ENCODE measurements at places on chromosomes 16 and 17.

- no peak for DNase-seq
These were observed 883 bp upstream of the TAF15 start for GRCh38 chr17:35808240-35808961.

- no peak for DNase-seq
These were observed 16.5 kb upstream of the WDR45B start for GRCh38 chr17:82664701-82665182.

DNA sequence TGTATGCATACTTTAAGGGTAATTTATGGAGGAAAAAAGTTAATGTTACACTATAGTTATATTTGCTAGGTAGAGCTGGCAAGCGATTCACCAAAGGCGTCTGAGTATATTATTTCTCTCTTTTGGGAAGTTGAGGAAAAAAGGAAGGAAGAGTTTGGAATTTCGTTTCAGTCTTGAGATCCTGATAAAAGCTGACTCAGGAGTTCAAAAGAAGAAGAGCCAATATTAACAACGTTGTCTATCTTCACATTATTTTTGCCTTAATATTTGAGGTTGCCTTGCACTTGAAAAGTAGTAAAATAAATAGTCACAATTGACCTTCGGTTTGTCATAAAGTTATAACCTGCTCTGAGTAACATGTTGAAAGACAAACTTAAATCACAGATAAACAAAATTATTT lies 888.6 kb downstream of the KCNJ2 start:
- DNase-seq: no peak

DNA sequence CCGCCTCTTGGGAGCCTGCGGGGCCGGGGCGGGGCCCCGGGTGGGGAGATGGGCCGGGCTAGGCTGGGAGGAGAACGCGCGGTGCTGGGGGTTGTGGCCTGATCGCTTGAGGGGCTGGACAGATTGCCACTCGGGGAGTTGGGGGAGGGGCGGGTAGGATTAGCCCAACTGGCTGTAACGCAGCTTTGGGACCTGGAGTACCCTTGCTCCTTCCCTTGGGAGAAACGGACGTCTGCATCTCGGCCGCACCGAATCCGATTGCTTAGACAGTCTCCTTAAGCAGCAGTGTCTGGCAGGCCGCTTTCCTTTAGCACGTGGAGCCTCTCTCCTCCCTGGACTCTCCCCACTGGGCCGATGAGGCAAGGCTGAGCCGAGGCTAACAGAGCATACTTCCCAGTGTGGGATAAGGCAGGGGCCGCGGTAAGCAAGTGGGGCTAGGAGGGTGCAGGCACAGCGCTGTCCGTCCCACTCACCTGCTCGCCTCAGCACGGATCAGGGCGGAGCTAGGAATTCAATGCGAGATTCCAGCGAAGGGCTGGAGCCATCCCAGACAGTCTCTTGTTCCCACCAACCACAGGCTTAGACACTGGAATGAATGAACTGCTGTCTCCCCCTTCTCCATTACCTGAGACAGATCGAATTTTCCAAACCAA lies 540 bp upstream of the ACLY start:
- peak; percentile 15 for DNase-seq

DNA sequence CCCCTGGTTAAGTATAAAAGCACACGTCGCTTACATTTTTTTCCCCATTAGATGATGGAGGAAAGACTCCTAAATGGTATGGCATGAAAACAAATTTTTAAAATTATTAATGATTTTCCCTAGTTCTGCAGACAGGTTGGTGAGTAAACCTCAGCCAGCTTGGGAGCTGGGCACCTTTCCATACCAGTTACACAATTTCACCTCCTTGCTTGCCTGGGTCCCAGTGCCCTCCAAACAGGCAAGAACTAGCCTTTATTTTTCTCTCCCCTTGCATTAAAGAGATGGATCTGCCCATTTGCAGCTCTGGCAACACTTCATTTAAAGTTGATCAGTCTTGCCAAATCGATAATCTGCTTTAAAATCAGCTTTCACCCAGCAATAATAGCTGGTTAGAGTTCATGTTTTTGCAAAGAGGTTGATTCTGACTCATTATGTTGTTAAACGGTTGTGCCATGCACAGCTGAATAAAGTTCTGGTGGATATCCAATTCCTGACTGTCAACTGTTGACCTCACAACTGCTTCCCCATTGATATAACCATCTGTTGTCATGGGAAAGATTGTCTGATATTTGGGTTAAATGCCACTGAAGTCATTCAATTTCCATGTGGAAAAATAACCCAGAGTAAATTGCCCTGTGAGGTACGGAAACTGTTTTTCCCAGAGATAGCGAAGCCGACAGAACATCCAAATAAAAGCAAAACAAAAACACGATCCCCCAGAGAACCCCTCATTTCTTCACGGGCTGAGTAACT lies 1.3 kb downstream of the C17orf58 start:
- no peak for DNase-seq

DNA sequence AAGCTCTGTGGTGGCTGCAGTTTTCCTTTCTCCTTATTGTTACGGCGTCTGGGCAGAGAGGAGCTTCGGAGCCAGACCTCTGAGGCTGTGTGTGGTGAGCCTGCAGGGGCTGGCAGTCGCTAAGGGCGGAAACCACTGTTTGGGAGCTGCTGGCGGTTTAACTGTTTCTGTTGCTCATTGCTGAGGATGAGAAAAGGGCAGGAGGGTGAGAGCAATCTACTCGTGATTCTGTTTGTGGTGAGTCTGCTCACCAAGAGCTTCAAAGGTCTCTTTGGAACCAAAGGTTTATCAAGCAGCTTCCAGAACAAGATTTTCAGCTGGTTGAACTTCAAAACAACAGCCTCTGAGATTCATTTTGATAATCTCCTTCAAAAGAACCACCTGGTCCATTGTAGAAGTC lies 143.9 kb downstream of the ANKFN1 start:
- no peak for DNase-seq

DNA sequence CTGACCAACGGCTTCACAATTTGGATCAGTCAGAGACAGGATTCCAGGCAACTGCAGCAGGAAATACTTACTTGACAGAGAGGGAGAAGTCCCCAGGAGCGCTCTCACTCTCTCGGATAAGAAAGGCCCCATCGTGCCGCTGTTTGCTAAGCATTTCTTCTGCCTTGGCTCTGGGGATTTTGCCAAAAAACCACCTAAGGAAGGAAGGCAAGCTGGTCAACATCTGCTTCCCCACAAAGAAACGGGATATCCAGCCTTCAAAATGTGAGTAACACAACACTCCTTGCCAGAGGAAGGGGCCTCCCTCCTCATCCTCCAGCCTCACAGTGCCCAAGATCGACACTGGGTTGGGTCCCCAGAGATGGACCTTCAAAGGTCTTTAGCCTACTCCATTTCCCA lies 36.6 kb upstream of the SLC25A19 start:
- no peak for DNase-seq

GRCh38 chr16:22664132-22664531 lies 149.8 kb upstream of the HS3ST2 start:
- DNase-seq: no peak

DNA sequence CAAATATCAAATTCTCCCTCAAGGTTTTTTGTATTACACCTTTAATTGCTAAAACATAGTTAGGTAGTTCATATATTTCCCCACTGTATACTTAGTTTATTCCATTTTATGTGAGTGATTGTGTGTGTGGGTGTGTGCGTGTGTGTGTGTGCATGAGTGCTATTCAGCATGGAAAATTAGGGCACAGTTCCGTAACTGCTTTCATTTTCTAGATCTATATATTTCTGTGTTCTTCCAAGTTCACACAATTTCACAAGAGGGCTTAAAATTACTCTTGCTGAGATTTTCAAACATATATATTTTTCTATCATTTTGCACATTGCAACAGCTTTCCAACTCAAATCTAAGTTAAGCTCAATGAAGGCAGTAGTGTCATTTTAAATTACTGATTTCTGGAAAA lies 782.9 kb upstream of the SOX9 start:
- DNase-seq: no peak
